ENCODE measurements at places on chromosomes 4 and X.

DNA sequence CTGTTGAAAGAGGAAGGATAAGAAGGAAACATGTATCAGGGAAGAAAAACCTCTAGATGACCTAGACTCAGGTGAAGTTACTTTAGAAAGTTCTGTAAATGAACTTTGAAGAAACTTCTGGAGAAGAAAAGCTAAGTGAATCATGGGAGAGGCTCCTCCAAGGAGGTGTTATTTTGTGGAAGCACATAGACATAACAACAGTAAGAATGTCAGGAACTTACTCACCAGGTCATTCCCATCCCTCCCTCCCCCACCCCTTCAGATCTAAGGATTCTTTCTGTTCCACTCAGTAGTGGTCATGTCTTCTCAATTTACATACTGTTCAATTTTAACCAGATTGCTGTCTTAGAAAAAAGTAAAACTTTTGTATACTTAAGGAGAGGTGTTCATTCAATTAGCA is 310.5 kb upstream of the DDX53 start:
- no peak for DNase-seq

DNA sequence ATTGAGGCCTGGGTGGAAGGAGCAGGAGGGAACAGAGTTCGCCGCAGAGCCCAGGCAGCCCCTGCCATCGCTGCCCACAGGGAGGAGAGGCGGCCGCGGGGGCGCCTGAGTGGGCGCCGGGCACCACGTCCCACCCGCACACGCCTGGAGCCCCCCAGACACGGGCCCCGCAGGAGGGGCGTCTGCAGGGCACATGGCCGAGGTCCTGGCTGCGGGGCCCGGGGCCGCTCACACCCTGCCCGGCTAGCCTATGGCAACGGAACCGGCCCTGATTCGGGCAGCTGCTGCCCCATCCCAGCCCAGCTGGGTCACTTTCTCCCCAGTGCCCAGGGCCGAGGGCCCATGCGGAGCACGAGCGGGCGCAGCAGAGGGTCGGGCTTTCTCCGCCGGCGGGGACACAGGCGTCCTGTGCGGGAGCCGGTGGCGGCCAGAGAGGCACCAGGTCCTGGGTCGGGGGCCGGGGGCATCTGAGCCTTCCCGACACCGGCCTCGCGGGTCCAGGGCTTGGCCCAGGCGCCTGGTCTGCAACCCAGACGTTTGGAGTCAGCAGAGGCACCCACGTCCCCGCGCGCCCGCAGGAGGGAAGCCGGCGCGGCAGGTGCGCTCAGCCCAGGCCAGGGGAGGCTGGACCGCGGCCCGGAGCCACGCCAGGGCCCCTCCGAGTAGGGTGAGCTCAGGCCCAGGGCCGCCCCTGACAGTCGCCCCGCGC is 91.2 kb downstream of the FAM53A start:
- DNase-seq = no peak

DNA sequence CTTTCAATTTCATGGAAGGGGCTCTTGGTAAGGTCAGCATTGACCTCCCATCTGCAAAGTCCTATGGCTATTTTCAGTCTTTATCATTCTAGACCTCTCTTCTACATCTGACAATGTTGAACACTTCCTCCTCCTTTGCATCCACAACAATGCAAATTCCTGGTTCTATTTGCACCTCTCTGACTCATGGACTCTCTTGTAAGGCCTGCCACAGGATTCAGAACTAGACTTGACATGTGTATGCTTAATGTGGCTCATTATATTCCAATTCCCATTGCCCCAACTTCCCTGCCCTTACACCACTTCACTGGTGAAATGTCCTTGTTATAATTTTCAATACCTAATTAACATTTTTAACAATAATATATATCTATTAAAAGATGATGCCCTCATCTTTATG is 314.3 kb upstream of the FGF13 start:
- DNase-seq = no peak

DNA sequence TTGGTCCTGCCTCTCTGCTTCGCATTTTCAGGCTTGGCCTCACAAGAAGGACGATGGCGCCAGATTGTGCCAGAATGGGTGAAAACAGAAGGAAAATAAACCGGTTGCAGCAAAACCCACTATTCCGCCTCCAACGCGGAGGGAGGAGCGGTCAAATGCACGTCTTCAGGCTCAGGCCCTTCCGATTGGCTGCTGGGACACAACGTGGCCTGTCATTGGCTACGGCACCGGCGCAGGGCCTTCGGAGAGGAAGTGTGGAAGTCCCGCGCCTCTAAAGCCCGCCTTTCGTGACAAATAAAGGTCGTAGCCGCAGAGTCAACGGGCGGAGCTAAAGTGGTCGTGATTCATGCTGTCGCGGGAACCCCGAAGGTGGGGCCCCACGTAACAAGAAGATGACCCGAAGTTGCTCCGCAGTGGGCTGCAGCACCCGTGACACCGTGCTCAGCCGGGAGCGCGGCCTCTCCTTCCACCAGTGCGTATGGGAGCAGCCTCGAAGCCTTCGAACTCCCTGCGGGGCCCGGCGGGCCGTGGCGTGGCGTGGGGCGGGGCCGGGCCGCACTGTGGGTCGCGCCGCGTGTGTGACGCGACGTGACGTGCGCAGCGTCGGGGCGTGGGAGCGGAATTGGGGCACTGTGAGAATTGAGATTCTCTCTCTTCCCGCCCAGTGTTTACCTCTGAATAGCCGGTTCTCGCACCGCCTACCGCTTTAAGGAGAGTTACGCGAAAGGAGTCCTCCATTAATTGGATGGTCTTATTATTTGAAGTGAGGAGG is at the start of gene THAP9:
THAP9 (plus strand) TSS at position 325 of the 772 bp plus-strand sequence; CDS start at position 393, 68 bp downstream.
- peak; percentile 99 for DNase-seq

- DNase-seq = peak; percentile 8
Measured at GRCh38 chr4:97866821-97867556, 276.3 kb downstream of the STPG2 start.

DNA sequence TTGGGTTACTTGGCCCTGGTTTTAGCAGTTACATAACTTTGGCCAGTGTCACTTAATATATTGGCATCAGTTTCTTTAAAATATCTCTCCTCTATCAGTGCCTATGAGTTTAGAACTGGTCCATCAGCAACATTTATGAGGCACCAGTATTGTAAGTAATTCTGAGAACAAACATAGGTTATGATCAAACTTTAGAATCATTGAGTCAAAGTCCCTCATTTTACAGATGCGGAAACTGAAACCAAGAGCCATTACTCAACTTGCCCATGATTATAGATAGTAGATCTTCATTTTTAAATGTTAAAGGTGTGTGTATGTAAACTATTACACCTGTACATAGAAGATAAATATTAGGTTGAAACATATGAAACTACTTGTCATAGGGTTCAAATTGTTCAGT is 4.5 kb downstream of the NIPAL1 start:
- DNase-seq = no peak

DNA sequence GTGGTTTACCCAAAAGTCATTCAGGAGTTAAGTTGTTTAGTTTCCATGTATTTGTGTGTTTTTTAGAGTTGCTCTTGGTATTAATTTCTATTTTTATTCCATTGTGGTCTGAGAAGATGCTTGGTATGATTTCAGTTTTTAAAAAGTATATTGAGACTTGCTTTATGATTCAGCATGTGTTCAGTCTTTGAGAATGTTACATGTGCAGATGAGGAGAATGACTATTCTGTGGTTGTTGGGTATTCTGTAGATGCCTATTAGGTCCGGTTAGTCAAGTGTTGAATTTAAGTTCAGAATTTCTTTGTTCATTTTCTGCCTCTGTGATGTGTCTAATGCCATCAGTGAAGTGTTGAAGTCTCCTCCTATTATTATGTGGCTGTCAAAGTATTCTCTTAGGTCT is 249.4 kb downstream of the ARHGAP10 start:
- DNase-seq = no peak

GRCh38 chrX:10667143-10667542 is 46.8 kb upstream of the MID1 start:
- DNase-seq = no peak

DNA sequence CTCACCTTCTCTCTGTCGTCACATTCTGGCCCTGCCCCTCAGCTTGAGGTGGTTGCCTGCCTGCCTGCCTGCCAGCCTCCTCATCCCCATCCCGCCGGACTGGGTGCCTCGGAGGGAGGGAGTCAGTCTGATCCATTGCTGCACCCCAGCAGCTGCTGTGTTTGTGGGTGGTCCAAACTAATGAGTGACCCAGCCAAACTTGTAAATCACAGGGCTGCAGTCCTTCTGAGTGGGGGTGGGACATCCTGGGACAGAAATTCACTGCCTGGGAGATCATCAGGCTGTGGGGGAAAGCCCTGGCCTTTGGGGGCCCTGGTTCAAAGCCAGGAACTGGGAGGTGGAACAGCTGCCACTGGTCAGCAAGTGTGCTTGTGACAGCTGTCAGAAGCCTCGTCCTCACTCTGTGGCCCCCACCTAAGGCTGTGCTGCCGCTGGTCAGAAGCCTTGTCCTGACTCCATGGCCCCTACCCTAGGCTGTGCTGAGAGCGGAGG is 5.6 kb downstream of the GPR78 start:
- no peak for DNase-seq

- DNase-seq = no peak
Measured at GRCh38 chr4:149794352-149794751, 21.3 kb downstream of the IQCM start.

- peak; percentile 51 for DNase-seq
Measured at GRCh38 chrX:68710870-68711576, 63.6 kb downstream of the STARD8 start.

DNA sequence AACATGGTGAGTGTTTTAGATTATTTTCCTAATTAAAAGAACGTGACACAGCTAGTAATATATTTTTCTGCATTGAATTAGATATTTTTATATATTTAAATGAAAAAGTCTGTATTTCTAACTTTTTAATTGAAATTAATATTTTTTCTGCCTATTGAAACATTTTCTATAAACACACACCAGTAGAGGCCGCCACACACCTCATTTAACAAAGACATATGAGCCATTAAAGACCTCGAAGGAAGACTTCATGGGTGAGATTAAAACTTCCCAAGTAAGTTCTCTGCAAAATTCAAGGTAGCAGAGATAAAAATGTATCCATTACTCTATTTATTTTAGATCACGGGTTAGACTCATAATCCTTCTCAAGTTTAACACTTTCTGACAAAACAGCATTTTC is 8.3 kb downstream of the SLITRK2 start:
- DNase-seq = peak; percentile 63

DNA sequence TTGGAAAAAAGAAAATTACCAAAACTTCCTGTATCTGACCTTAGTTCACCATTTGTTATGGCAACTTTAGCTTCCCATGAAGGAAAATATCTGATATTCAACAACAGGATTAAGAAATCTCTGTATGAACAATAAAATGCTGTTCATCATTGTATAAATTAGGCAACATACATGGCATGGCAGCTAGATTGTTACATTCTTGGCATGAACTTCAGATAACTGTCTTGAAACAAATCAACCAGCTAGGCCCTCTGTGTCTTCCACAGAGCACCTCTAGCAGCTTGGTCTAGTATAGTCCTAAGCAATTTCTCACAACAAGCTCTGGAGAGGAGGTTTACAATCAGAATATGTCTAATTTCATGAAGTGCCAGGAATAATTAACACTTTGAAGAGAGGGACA is 105.4 kb upstream of the PCDH7 start:
- no peak for DNase-seq

DNA sequence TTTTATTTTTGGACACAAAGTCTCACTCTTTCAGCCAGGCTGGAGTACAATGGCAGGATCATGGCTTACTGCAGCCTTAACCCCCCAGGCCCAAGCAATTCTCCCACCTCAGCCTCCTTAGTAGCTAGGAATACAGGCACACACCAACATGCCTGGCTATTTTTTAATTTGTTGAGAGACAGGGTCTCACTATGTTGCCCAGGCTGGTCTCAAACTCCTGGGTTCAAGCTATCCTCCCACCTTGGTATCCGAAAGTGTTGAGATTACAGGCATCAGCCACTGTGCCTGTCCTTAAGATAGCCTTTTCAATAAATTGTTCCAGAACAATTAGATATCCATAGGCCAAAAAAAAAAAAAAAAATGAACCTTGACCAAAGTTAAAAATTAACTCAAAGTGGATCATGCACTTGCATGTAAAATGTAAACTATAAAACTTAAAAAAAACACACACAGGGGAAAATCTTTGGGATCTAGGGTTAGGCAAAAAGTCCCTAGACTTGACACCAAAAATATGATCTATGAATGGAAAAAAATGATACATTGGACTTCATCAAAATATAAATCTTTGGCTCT is 28.6 kb upstream of the NFKB1 start:
- no peak for DNase-seq

GRCh38 chr4:24513718-24514117 is 70.6 kb downstream of the DHX15 start:
- no peak for DNase-seq

GRCh38 chrX:9628779-9629493 is 136.7 kb downstream of the GPR143 start:
- DNase-seq = no peak

DNA sequence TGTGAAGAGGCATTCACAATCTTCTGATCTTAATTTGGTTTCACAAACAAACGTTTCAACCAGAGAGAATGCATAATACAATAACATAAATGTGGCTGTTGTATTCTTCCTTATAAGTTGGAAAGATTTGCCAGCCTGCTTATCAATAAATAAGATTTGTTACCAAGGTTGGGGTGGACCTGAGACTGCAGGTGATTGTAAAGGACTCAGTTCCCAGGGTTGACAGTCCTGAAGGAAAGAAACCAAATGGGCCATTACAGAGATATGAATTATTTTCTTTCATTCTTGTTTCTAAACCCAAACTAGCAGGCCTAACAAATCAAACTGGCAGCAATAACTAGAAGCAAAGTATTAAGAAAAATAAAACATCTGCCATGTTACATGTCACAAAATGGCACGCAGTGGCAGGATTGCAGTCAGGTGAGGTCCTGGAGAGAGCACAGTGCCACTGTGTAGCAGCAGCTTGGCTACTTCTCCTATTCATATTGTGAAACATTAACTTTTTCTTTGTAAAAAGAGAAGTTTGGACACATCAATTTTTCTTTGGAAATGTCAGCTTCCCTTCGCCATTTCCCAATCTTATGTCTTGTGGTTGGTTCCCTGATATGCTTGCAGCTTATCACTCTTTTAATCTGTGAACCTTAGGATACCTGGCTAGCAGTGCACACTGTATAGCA is 133.8 kb upstream of the EMCN start:
- DNase-seq = no peak

GRCh38 chrX:1455948-1456280 is 3.2 kb upstream of the ASMTL start:
- no peak for DNase-seq

DNA sequence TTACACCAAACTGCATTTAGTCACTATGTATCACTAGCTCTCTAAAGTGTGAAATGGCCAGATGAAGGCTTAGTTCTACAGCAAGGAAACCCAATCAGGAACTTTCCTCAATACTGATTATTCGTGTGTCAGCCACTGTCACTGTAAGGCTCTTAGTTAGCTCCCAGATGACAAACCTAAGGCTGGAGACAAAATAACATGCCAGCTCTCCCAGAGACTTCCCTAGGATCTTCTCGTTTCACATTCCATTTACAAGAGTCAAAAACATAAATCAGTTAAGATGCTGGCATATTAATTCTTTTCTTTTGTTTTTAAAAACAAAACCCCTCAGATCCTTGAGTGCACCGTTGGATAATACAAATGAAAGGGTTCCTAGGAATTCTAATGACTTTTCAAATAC is 88.2 kb upstream of the TFDP3 start:
- DNase-seq = no peak

All from eye (tissue), 1 donor.